ENCODE measurements at places on chromosomes 2 and 18. TPM values are rescaled to one million over a fixed set of nuclear protein-coding genes. Genes with fewer than 3 reads are reported as not detected.

CCDC148 gene
- total RNA-seq, result 1.0 TPM

RNF149 gene
- 66.2 TPM for total RNA-seq

PKDCC gene
- 8.5 TPM for total RNA-seq

GPR75 gene
- total RNA-seq, result 1.6 TPM

TUBB6 gene
- total RNA-seq, result 387 TPM

PSMD14 gene
- total RNA-seq, result 96.1 TPM

TRAF3IP1 gene
- 9.4 TPM for total RNA-seq

EVX2 gene
- not detected for total RNA-seq

ITSN2 gene
- total RNA-seq, result 39.1 TPM

CRYGD gene
- not detected for total RNA-seq

CCDC74B gene
- 8.6 TPM for total RNA-seq

IL36G gene
- total RNA-seq, result not detected

GALM gene
- 10.1 TPM for total RNA-seq

CAVIN2 gene
- 0.21 TPM for total RNA-seq

HRH4 gene
- not detected for total RNA-seq

CEBPZOS gene
- 21.3 TPM for total RNA-seq

IKZF2 gene
- total RNA-seq, result 4.4 TPM

GCC2 gene
- 24.7 TPM for total RNA-seq

TUBA3E gene
- total RNA-seq, result not detected

DYNAP gene
- not detected for total RNA-seq

LRP1B gene
- 0.38 TPM for total RNA-seq
